ENCODE measurements at places on chromosomes 4 and X.

- no peak for DNase-seq
Observed at GRCh38 chr4:78601013-78601412, 49.4 kb downstream of the ANXA3 start.

- DNase-seq, result peak; percentile 45
Observed at GRCh38 chr4:159410076-159410777, 307.3 kb downstream of the RAPGEF2 start.

GRCh38 chr4:181688872-181689271, 554.3 kb upstream of the TENM3 start:
- peak; percentile 17 for DNase-seq

- no peak for DNase-seq
Observed at GRCh38 chr4:3307486-3307885, 14.7 kb downstream of the RGS12 start.

GRCh38 chr4:44629280-44629866, 22.1 kb downstream of the YIPF7 start:
- DNase-seq, result peak; percentile 41

GRCh38 chrX:8126648-8127047, 44.4 kb downstream of the VCX2 start:
- no peak for DNase-seq

DNA sequence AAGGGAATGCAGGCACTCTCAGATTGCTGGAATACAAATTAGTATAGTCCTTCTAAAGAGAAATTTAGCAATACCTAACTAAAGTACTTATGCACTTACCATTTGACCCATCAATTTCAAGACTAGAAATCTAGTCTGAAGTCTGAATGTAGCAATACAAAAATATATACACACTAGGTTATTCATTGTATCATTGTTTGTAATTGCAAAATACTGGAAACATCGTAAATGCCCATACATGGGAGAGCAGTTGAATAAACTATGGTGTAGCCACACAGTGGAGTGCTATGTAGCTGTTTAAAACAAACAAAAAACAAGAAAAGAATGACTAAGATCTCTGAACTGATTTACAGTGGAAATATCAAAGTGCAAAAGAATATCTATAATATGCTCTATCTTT, 346.4 kb downstream of the ZNF674 start:
- peak; percentile 15 for DNase-seq

- no peak for DNase-seq
Observed at GRCh38 chr4:98203332-98204235, 57.6 kb upstream of the RAP1GDS1 start.

- no peak for DNase-seq
Observed at GRCh38 chr4:5043579-5043978, 7.7 kb upstream of the STK32B start.

DNA sequence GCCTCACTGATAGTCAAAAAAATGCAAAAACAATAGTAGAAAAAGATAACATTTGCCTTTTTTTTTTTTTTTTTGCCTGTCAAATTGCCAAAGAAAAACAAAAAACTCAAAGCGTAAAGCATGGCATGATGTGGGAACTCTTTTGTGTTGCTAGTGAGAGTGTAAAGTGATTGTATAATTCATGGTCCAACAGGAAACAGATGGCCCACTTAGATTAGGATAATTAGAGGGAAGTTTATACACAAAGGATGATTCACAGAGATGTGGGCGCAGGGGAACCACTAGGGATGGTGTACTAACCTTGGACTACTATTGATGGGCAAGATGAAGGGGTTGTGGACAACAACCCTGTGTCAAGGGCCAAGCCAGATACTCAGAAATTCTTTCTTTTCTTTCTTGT, 16.4 kb downstream of the MCUB start:
- peak; percentile 42 for DNase-seq

GRCh38 chrX:103248553-103248952, 6.4 kb downstream of the TCEAL8 start:
- DNase-seq, result peak; percentile 28

DNA sequence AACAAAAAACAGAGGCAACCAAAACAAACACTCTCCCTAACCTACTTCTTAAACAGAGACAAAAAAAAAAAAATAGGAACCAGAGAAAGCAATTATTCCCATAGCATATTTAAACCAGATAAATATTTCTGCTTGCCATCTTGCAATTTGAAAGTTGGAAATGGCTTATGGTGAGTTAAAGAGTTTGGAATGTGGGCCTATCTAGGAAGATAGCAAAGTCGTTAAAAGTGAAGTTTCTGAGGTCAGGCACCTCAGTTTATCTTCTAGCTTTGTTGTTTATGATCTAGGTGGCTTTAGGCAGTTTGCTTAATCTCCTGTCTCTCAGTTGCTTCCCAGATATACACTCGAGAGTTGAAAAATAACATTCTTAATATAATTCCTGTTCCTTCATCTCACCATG, 284.2 kb downstream of the KCNIP4 start:
- peak; percentile 28 for DNase-seq

- DNase-seq, result peak; percentile 85
Observed at GRCh38 chr4:94525993-94526728, 74.4 kb downstream of the PDLIM5 start.

DNA sequence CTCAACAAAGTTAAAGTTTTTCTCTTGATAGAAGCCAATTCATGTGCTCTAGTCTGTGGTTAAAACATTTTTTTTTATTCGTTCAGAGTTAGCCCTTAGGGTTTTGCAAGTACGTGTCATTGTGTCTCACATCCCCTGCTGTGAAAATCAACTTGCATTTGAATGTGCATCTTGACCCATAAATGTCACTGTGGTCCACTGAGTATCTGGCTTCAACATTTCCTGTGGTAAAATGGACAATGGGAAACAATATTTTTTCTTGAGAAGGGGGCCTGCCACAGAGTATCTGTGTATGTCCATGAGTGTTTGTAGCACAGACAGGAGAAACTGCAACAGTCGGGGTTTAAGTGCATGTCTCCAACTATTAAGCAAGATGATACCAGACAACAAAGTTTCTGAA, 554.8 kb upstream of the TENM3 start:
- peak; percentile 52 for DNase-seq

DNA sequence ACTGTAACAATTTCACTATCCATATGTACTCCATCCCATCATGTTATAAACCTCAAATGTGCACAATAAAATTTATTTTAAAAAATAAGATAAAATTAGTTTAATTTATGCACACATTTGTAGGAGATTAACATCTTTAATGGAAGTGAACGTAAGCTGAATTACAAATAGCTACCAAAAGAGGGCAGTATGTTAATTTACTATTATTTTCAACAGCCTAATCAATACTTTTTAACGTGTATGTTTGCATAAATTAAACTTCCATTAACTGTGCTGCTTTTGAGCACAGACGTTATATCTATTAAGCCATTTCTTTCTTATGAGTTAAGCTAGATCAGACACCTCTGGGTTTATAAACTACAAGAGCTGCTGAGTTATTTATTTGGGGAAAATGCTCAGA, 56.5 kb upstream of the PHKA2 start:
- DNase-seq, result no peak

DNA sequence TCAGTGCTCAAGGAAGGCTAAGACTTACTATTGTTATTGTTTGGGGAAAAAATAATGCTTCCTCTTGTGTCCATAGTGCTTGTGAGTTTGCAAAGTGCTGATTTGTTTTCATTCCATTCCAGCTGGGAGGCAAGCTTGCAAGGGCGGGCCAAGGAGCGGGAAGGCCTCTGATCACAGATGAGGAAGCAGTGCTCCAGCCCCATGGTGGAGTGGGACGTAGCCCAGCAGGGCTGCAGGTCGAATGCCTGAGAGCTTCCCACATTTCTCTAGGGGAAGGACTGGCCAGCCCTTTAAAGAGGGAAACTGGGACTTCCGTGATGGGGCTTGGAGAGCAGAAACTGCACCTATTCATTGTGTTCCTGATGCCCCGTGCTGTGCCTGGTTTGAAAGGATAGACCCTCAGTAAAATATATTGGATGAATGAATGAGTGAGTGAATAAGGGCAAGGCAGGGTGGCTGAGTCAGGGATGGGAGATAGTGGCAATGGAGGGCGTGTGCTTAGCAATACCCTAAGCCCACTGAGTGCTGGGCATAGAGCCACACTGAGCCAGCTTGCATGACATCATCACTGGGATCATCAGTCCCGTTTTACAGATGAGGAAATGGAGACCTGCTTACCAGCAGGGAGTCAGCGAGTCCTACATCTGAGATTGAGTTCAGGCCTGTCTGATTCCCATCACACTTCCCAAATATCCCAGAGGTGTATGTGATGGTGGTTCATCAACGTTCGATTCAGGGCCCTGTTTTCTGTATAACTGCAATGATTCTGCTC, 17.9 kb upstream of the NSG1 start:
- no peak for DNase-seq

- peak; percentile 84 for DNase-seq
Observed at GRCh38 chrX:56744996-56745395, 16.0 kb downstream of the NBDY start.

GRCh38 chrX:38403834-38404233, 51.4 kb downstream of the OTC start:
- no peak for DNase-seq

DNA sequence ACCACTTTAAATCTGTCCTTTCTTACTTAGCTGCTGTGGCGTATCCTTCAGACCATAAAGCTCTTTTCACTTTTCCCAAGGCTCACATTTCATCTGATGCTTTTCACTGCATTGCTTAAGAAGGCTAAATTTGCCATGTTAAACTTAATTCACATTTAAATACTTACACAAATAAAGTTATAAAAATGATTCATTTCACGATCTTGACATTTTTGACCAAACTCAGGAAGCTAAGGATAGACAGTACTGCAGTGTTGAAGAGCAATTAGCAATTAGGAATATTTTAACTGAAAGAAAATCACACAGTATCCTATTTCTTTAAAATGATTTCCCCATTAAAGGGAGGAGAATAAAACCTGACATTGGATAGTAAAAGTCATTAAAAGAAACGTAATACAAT, 1038.6 kb downstream of the STPG2 start:
- no peak for DNase-seq

DNA sequence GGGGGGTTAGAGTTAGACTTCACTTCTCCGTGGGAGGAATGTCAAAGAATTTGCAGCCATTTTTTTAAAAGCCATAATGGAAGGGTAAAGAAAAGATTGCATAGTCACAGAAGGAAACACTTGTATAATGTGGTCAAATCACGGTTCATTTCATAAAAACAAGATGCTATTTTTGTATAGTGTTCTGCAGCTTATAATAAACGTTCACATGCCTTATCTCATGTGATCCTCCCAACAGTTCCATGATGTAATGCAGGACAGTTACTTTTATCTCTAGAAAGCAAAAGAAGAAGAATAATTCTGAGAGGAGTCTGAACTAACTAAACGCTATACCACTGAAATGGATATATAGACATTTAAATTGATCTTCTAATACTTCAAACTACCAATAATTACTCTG, 71.3 kb upstream of the CAMK2D start:
- no peak for DNase-seq

- DNase-seq, result peak; percentile 51
Observed at GRCh38 chr4:87117051-87117731, 103.2 kb downstream of the KLHL8 start.

GRCh38 chr4:7160951-7161440, 31.3 kb upstream of the SORCS2 start:
- DNase-seq, result no peak

DNA sequence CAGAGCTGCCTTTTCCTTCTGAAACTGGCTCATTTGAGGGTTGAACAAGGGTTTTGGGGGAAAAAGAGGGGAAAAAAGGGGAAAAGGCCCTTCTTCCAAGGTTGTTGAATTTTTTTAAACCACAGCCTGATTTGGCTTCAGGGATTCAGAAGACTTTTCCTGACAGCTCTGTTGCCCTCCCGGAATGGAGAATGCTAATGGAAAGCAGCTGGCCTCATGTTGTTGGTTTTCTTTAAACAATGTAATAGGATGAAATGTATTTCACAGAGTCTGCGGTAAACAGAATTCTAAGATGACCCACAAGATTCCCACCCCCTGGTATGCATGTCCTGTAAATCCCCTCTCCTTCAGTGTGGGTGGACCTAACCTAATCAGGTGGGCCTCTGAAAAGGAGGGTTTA, 3.3 kb upstream of the KIAA1210 start:
- DNase-seq, result no peak

GRCh38 chr4:175703956-175704600, 108.0 kb downstream of the GPM6A start:
- DNase-seq, result no peak

GRCh38 chr4:90495211-90495610, 368.0 kb downstream of the CCSER1 start:
- no peak for DNase-seq

DNA sequence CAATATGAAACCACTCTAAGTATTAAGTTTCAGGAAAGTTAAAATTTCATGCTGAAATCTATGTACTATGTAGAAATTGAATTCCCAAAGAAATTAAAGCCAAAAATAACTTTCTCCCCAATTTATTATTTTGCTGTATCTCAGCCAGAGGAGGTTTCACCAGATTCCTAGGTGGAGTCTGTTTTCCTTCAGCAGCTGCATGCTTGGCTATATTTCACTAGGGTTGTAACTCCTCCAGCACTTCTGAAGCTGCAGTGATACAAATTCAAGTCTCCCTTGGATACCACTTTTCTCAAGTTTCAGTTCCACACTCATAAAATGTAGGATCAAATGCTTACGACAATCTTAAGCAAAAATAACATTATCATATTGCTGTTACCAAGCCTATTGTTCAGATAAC, 41.2 kb upstream of the ZC4H2 start:
- DNase-seq, result no peak

GRCh38 chrX:24377911-24378468, 17.6 kb downstream of the SUPT20HL1 start:
- DNase-seq, result no peak

- DNase-seq, result no peak
Observed at GRCh38 chrX:275476-275966, 5.7 kb upstream of the PLCXD1 start.

- no peak for DNase-seq
Observed at GRCh38 chr4:47373174-47373573, 90.3 kb downstream of the COMMD8 start.

DNA sequence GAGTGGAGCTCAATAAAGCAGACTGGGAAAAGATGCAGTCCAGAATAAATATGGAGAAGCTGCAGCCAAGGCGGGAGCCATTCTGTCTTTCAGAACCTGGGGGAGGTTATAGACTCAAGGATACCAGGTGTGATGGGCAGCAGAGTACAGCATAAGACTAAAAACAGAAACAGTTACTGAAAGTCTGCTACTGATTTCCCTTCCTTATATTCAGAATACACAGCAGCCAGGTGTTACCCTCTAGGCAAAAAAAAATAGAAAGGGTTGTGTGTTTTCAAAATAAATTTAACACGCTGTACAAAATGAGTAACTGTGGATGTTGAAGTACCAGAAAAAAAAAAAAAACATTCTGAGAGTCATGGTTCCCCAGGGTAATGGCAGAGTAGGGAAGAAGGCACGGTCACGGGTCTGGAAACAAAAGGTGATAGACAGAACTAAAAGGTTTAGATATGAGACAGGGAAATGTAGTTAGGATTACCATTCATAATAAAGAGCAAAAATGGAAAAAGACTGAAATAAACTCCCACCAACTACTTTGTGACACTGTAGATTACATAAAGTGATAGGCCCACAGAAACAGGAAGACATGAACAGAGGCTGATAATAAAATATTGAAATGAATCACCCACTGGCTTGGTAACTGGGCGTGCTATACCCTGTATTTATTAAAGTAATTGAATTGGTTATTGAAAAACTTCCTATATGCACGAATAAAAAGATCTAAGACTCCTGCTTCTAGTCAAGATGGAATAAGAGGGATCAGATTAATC, 10.8 kb upstream of the HHIP start:
- no peak for DNase-seq

Measured in iris pigment epithelial cell (primary cell).